ENCODE measurements at places on chromosomes 5 and 9.

DNA sequence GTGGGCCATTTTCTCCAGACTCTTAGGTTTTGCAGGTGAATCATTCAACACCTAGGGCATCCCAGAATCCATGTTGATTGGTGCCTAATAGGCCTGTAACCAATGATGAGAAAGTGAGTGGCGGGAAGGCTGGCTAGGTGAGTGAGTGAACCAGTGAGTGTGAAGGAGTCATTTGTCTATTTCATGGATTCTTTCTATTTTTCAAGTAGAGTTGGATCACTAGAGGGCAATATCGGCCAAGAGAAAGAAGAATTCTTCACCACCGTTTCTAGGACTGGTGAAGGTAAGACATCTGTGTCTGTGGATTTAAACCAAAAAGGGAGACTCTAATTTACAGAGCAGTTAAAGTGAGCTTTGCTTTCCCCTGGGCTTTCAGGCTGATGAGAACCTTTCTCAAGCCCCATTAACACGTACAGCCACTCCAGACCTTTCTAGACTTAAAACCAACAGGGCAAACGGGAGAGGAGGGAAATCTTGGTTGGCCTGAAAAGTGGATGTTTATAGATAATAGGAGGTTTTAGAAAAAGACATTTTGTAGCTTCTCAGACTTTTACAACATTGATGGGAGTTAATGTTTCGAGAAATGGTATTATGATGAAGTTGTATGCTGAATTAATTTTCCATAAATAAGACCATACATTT, 114.3 kb upstream of the IL12B start:
- DNase-seq, result no peak

- no peak for DNase-seq
Observed at GRCh38 chr5:143110591-143110990, 292.9 kb downstream of the NR3C1 start.

DNA sequence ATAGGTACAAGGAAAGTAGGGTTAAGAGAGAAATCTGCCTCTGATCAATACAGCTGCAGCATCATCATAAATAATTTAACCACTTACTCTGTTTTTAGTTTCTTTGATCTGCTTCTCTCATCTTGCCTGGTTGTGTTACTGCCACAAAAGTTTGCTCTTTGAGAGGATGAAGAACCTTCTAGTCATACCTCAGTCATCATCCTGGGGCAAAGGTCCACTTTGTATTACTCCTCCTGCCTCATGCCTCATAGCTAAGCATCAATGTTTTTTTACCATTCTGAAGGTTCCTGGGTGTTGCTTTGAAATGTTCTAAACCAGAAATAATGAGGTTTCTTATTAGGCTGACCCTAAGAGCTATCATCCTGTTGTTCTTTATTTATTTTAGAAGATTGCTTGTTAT, 17.1 kb upstream of the TRIM36 start:
- DNase-seq, result no peak

GRCh38 chr9:134475011-134475790, 148.9 kb downstream of the RXRA start:
- peak; percentile 39 for DNase-seq

GRCh38 chr5:141867139-141867538, 11.1 kb downstream of the PCDH1 start:
- no peak for DNase-seq

All from activated T-cell treated with anti-CD3 and anti-CD28 coated beads, Interleukin-2, amount 50 U/mL, for 48 hours (primary cell).